Mammary epithelial cell (primary cell): ENCODE measurements at places on chromosomes 4 and X.

GRCh38 chr4:152257601-152258066 lies 278.3 kb downstream of the FBXW7 start:
- no peak for DNase-seq

DNA sequence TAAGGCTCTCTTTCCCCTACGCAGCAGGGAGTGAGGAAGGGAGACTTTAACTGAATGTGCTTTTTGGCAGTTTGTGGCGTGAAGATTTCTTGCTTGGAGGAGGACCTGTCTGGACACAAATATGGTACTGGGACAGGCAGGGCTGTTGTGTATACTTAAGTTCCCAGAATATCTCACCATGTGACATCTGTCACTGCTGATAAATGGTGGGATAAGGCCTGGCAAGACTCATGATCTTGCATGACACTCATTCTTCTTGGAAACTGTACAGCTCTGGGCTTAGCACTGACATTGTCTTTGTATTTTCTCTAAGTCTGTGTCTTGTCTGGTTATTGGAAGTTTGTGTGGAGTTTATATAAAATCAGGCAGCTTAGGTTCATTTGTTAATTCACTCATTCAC lies 93.1 kb downstream of the STK32B start:
- no peak for DNase-seq

DNA sequence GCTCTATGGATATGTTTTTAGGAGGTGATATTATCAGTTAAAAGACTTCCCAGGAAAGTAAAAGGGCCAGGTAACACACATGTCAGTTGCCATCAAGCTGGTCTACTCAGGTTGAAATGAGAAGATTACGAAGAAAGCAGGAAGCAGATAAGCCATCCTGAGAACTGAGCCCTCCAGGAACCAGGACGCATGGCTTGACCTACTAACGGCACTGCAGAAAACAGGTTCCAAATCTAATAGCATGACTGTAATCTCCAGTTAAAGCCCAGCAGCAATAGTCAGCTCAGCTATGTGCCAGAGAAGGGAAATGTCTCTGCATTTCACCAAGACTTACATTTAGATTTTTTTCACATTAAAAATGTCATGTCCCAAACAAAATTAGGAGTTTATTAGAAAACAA lies 77.9 kb downstream of the APBB2 start:
- no peak for DNase-seq

DNA sequence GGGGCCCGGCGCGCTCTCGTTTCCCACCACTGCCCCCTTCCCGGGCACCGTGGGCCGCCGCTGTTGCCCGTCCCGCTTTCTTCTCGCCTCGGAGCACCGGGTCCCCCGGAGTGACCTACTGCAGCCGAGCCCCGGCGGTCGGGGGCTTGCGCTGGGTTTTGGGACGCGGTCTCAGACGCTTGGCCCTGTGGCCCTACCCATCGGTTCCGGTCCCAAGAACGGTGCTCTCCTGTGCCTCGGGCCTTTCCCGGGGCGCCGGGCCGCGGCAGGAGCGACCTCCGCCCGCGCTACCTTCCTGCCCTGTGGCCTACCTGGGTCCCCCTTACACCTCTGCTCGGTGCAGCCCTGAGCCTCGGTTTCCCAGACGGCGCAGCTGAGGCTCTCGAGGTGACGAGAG lies 21.6 kb upstream of the HMX1 start:
- no peak for DNase-seq

- no peak for DNase-seq
Observed at GRCh38 chrX:38494239-38494823, 67.0 kb upstream of the TSPAN7 start.

GRCh38 chr4:819401-820229 lies 6.3 kb downstream of the CPLX1 start:
- DNase-seq: no peak

GRCh38 chrX:9327086-9327746 lies 137.6 kb upstream of the TBL1X start:
- no peak for DNase-seq

- DNase-seq: no peak
Observed at GRCh38 chr4:172830295-172830764, 338.3 kb upstream of the GALNT7 start.

DNA sequence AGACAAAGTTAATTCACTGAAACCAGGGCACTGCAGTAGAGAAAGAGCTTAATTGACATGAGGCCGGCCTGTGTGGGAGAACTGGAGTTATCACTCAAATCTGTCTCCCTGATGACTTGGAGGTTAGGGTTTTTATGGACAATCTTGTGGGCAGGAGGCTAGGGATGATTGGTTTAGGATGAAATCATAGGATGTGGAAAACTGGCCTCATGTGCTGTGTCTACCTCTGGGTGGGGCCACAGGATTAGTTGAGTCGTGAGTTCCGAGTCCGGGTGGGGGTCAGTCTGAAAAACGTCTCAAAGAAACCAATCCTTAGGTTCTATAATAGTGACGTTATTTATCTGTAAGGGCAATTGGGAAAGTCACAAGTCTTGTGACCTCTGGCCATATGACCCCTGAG lies 68.1 kb downstream of the UCHL1 start:
- DNase-seq: no peak

DNA sequence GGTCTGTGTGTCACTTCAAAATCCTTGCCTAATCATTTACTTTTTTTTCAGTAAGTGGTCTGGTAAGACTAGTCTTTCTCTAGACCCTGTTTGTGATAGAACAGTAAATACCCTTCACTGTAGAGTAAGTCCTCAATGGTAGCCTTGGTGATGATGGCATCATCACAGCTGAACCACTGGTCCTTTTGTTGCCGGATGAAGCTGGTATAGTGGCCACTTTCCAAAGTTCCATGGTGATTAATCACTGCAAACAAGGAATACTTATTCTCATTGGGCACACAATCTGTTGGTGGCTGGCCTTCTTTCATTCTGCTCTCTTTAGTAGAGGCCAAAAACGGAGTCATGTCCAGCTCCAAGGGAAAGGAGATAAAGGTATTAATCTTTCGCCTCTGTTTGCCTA lies 2.9 kb downstream of the USP51 start:
- DNase-seq: peak; percentile 41

DNA sequence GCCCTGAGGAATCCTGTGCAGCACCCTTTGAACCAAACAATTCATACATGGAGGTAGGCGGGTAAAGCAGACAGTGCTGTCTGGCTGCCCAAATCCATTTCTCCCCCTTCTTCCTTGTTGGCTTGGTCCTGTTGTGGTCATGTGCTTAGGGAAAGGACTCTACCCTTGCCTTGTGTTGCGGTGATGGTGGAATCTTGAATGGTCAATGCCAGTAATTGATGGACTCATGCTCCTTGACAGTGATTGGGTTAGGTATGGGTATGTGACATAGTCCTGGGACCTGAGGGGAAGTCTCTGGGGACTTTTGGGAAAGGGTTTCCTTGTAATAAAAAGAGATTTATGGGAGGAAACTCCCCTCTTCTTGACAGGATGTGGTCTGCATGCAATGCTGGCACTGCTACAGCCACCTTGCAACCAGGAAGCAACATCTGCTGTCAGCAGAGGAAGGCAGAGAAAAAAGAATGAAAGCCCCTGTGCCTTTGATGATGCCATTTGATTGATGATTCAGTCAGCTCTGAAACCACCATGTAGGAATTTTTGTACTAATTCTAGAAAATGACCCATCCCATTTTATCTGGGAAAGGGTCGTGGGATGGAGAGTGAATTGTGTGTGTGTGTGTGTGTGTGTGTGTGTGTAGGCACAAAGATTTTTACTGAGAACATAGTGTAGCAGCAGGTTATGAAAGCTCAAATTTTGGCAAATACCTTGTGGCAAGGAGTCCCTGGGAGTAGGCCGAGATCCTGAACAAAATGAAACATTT lies 30.0 kb upstream of the HUWE1 start:
- peak; percentile 54 for DNase-seq

DNA sequence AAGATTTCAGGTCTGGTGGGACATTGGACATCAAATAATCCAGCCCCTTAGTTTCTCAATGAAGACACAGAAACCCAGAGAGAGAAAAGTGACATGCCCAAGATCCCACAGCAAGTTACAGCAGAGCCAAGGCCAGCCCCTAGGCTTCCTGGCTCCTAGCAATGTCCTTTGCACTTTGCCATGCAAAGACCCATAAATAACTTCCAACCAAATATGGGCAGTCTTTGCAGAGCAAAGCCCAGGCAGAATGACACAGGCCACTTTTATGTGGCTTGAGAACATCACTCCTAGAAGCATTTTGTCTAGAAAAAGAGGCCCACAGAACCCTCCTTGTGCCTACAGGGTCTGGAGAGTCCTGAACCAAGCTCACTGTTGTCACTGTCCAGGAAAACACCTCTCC lies 78.1 kb upstream of the ATP6AP2 start:
- DNase-seq: no peak

DNA sequence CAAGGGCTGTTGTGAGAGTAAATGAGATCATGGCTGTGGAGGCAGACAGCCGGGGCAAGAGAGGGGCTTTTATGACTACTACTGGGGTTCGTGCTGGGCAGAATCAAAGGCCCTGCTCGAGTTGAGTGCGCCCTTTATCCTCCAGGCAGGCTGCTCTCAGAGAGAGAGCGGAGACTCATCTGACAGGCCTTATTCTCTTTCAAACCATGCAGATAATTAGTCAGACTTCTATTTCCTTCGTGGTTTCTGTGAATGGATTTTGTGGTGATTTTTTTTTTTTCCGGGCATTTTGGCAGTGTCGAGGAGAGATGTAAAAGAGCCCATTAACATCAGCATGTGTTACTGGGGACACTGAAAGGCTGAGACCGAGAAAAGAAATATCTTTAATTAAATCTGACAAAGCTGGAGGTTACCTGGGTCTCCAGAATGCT lies 73.6 kb downstream of the MED28 start:
- DNase-seq: peak; percentile 83

DNA sequence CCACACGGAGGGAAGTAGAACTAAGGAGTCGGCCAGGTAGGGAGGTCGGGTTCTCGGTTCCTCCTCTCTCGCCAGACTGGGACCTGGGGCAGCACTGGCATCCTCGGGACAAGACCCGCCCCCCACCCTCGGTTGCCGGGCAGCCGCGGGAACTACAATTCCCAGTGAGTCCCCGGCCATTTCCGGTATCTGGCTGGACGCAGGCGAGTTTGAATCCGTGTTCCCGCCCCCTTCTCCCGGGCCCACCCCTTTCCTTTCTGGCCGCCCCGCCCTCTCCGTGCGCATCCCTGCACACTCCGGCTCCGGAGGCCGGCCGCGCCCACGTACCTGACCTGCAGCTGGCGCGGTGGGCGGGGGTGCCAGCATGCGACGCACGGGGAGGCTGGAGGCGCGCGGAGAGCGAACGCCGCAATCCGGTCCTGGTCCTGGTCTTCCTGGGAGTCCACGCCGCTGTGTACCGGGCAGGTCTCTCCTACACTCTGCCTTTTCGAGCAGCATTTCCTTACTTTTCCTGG lies 10.2 kb upstream of the DLG3 start:
- peak; percentile 76 for DNase-seq

DNA sequence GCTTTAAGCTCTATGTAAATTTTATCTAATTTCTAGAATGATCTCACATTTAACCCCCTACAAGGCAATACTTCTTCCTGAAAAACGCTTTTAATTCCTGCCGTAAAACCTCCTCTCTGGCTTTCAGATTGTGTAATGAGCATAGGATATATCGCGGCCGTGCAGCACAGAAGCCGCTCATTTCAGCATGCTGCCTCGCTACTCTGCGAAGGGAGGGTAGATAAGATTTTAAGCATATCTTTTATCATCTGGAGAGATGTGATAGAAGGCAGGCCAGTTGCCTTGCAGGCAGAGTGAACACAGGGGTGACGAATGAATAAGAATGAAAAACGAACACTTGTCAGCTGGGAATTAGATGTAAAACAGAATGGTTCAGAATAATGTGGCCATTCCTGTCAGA lies 265.5 kb downstream of the UNC5C start:
- DNase-seq: no peak

- DNase-seq: no peak
Observed at GRCh38 chr4:88731381-88731780, 33.8 kb upstream of the NAP1L5 start.
